ENCODE measurements at places on chromosomes 16 and 17.

DNA sequence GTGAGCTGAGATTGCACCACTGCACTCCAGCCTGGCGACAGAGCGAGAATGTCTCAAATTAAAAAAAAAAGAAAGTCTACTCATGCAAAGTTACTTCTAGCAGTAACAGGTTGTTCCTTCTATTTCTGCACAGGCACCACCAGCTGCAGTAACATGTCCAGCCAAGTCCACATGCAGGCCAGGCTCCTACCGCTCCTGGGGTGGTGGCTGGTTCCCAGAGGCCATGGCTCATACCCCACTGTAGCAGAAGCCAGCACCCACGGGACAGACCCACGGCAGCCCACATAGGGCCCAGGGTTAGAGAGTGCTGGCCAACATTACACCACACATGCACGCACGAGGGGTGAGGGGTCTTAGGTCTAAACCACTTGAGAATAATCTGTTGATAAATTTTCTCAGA is 26.7 kb upstream of the TRAP1 start:
- DNase-seq: no peak

DNA sequence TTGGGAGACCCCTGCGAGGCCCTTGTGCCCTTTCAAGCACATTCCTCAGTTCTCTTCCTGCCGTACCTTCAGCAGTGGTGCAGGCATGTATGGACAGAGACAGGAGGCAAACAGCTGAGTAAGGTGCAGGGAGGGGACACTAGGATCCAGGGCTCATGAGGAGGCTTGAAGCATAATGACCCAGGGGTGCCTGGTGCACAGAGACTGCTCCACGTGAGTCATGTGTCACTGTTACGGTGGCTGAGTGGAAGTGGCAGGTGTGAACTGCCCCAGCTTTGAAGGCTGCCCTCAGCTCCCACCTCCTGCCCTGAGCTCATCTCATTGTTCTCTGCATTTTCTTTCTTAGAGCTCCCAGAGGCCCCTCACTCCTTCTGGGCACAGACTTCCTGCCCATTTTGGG is 124.8 kb downstream of the NTN1 start:
- DNase-seq: no peak

DNA sequence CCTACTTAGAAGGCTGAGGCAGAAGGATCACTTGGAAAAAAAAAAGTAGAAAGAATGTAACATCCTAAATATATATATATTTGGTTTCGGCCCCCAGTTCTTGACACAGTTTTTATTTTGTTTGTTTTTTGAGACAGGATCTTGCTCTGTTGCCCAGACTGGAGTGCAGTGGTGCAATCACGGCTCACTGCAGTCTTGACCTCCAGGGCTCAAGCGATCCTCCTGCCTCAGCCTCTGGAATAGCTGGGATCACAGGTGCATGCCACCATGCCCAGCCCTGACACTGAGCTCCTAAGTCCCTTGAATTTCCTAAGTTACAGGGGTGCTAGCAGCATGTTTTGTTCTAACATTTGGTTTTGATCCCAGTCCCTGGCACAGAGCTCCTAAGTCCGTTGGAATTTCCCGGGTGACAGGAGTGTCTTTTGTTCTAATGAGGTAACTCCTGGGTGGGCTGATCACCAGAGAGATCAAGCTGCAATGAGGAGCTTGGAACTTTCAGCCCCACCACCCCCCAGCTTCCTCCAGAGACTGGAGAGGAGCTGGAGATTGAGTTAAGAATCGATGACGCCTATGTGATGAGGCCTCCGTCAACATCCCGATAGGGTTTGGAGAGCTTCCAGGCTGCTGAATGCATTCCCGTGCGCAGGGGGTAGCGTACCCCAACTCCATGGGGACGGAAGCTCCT is 20.0 kb downstream of the MXRA7 start:
- DNase-seq: no peak

GRCh38 chr17:81045590-81046095 is 10.7 kb downstream of the BAIAP2 start:
- no peak for DNase-seq

DNA sequence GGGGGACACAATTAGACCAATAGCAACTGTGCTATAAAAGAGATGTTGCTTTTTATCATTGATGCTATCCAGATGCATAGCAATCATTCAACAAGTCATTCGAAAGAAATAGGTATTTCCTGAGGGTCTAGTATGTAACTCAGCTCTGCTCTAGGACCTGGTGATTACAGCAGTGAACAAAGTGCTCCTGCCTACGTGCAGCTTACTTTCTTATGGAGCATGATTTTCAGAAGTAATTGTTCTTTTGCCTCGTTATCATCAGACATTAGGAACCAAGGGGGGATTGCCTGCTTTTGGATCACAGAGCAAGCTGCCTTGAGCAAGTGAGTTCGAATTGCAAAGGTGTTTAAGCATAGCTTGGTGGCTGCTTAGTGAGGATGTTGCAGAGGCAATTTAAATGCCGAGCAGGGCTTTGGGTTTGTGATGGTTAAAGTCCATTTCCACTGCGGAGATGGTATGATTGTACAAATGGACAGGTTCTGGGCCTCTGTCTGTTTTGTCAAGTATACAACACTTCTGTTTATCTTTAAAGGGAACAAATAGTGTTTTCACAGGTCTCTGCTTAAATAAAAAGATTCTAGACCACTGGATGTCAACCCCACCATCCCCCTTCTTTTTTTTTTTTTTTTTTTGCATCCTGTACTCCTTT is 41.5 kb downstream of the WWOX start:
- DNase-seq: no peak

DNA sequence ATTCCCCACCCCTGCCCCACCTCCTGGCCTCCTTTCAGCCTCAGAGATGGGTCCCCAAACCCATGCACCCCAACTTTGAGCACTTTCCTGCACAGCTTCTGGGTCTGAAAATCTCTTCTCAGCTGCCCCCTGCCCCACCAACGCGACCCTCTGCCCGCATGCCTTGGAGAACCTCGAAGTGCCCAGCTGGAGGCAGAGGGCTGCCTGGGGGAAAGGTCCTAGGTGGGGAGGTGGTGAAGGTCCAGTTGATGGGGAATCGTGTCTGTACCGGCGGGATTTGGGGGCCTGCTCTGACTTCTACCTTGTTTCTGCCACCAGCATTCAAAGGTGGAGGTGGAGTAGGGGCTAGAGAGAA is 1.3 kb downstream of the NKD1 start:
- no peak for DNase-seq

- no peak for DNase-seq
Observed at GRCh38 chr16:4574919-4575705, 19.0 kb downstream of the C16orf96 start.

DNA sequence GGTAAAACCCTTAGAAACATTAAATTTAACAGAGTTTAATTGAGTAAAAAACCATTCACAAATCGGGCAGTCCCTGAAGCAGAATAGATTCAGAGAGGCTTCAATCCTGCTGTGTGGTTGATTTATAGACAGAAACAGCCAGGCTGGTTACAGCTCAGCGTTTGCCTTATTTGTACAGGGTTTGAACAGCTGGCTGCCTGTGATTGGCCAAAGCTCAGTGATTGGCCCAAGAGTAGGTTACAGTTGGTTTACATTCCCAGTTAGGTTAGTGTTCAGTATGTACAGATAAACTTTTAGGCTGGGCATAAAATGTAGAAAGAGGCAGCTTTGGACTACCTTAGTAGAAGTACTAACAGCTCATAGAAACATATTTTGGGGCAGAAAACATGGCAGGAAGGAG is 210.4 kb upstream of the ELAC2 start:
- DNase-seq: no peak

GRCh38 chr17:39769974-39770587 is 32.3 kb downstream of the GRB7 start:
- no peak for DNase-seq

GRCh38 chr17:68458260-68459036 is 1.2 kb upstream of the WIPI1 start:
- no peak for DNase-seq

- no peak for DNase-seq
Observed at GRCh38 chr16:85965125-85965524, 66.2 kb downstream of the IRF8 start.

GRCh38 chr17:61219460-61219859 is 180.2 kb upstream of the TBX2 start:
- peak; percentile 88 for DNase-seq

- no peak for DNase-seq
Observed at GRCh38 chr16:86540894-86541293, 14.1 kb downstream of the MTHFSD start.

- no peak for DNase-seq
Observed at GRCh38 chr17:57517632-57518456, 227.3 kb downstream of the CCDC182 start.

- DNase-seq: no peak
Observed at GRCh38 chr17:20086416-20087076, 77.4 kb downstream of the SPECC1 start.

- DNase-seq: no peak
Observed at GRCh38 chr17:76872874-76873221, 4.6 kb downstream of the MGAT5B start.

GRCh38 chr16:89013692-89014402 is 36.8 kb upstream of the CBFA2T3 start:
- no peak for DNase-seq

GRCh38 chr17:78919861-78920450 is 5.2 kb downstream of the TIMP2 start:
- DNase-seq: no peak

DNA sequence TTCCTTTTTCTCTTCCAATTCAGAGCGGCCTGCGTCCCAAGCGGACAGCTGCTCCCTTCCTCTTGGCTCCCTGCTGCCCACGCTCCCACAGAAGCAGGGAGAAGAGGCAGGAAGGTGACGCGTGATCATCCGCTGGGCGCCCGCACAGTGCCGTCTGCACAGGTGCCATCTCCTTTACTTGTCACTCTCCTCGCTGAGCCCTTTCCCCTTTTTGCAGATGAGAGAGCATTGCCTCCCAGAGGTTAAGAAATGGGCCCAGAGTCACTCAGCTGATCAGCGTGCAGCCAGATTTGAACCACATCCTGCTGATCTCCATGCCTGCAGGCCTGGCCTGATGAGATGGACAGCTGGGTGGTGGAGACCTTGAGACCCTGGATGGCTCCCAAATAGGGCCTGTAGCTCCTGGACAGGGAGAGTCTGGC is 299.8 kb downstream of the SEC14L1 start:
- DNase-seq: no peak

GRCh38 chr16:2497695-2498484 is 15.9 kb upstream of the ATP6V0C start:
- DNase-seq: no peak

DNA sequence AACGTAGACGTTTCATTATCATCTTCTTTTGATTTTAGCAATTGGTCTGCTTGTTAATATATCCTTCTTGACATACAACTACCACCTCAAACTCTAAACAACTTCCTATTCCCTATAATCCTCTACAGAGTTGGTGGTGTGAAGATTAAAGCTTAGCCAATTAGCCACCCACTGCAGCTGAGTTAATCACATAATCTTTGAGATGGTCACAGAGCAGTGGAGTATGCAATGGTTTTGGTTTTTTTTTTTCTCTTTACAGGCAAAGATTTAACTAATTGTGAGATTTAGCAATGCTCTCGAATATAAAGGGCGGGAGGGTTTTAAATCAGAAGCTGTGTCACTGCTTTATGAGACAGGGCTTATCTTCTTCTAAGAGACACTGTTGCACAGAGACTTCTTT is 37.0 kb downstream of the STX8 start:
- DNase-seq: no peak

- DNase-seq: peak; percentile 46
Observed at GRCh38 chr16:73176577-73177013, 128.7 kb upstream of the ZFHX3 start.

GRCh38 chr17:350706-351448 is 1.7 kb downstream of the RPH3AL start:
- no peak for DNase-seq

- no peak for DNase-seq
Observed at GRCh38 chr17:28053725-28054124, 11.2 kb downstream of the NLK start.

DNA sequence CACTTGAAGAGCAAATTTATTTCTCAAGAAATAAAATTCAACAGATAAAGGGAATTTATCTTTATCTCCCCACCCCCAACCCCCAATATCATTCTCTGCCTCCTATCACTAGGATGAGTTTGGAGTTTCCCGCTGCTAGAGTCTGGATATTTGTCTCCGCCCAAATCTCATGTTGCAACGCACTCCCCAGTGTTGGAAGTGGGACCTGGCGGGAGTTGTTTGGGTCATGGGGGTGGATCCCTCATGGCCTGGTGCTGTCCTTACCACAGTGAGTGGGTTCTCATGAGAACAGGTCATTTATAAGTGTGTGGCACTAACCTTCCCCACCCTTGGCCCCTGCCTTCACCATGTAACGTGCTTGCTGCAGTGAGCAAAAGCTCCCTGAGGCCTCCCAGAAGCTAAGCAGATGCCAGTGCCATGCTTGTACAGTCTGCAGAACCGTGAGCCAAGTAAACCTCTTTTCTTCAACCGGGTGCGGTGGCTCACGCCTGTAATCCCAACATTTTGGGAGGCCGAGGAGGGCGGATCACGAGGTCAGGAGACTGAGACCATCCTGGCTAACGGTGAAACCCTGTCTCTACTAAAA is 6.5 kb downstream of the CEP20 start:
- DNase-seq: no peak

DNA sequence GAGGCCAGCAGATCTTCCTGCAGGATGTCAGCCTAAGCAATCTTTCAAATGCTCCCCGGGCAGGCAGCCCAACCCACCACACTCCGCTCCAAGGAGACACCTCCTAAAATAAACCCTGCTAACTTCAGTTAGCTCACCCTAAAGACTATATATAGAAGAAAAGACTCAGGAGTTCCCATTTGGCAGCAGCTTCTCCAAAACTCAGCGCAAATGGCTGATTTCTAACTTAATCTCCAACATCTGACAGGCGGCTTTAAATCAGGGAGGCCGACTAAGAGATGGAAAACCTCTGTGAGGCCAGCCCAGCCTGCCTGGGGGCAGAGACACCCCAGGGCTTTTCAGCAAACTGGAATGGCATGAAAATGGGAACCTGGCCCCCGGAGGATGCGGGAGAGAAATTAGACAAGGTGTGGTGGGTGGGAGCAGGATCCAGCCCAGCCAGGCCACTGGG is 91.6 kb downstream of the XYLT1 start:
- DNase-seq: peak; percentile 66

DNA sequence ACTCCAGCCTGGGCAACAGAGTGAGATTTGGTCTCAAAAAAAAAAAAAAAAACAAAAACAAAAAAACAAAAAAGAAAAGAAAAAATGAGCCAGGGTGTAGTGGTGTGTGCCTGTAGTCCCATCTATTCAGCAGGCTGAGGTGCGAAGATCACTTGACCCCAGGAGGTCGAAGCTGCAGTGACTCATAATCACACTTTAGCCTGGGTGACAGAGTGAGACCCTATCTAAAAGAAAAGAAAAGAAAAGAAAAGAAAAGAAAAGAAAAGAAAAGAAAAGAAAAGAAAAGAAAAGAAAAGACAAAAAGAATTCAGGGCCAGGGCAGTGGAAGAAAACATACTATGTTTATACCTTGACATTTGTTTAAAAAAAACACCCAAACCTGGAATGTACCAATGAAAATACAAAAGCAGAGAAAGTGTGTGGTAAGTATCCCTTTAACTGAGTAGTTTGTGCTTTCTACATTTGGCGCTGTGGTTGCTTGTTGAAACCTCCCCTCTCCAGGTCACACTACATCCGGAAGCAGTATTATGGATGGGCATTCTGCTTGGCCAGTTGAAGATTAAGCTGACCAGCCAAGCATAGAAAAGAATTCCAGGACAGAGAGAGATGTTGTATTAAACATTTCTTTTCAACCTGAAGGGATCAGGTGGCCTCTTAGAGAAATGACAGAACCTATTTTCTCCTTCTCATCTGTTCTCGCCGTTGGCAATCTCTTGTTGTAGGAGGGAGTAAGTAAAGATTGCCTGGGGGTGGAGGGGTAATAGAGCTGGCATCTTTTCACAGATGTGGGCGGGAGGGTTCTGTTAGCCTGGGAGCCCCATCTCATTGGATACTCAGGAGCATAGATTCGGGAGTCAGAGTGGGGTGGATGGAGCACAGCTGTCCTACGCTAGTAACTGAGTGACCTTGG is 12.1 kb upstream of the PRKCB start:
- DNase-seq: no peak
